HepG2 (cell line): ENCODE measurements at places on chromosomes 3 and 15.

GRCh38 chr3:99246010-99246654 is 344.6 kb upstream of the DCBLD2 start:
- no peak for DNase-seq

GRCh38 chr15:80440024-80440423 is 35.8 kb downstream of the ARNT2 start:
- no peak for DNase-seq

DNA sequence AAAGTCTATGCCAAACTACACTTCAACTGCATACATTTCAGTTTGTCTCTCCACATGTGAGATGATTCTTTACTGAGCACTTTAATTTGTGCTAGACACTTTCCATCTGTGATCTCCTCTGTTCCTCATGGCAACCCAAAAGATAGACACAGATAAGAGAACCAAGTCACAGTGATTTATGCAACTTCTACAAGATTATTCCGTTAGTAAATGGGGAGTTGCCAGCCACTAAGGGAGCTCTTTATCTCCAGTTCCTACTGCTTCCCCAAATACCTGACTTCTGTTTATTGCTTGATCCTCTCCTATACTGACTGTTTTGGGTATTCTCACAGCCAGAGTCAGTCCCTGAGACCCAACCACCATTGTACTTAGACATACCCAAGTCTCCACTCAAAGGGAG is 24.1 kb upstream of the AKAP13 start:
- DNase-seq, result no peak

- DNase-seq, result peak; percentile 12
Measured at GRCh38 chr3:170222647-170223541, 670 bp downstream of the PRKCI start.

GRCh38 chr15:90419206-90419605 is 31.2 kb downstream of the IQGAP1 start:
- no peak for DNase-seq

GRCh38 chr15:82122746-82123400 is 77.1 kb upstream of the MEX3B start:
- no peak for DNase-seq

GRCh38 chr3:26428992-26429391 is 193.6 kb upstream of the LRRC3B start:
- DNase-seq, result no peak
